HTR-8/SVneo (cell line): ENCODE measurements at places on chromosomes 12 and 14.

DNA sequence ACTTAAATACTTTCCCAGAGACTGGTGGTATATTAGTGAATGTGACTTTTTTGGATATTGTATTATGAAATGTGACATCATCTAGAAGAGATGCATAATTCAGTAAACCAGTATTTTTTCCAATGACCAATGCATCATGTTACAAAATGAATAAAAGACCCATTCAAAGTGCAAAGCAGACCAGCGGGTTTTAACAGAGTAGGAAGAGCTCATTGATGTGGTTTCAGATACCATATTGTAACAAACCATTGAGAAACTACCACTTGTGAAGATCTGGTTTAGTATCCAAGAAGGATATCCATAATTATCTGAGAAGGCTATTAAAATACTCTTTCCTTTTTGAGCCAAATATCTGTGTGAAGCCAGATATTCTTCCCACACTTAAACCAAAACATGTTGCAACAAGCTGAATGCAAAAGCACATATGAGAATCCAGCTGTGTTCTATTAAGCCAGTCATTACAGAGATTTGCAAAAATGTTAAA lies 47.7 kb downstream of the MVK start:
- no peak for DNase-seq

DNA sequence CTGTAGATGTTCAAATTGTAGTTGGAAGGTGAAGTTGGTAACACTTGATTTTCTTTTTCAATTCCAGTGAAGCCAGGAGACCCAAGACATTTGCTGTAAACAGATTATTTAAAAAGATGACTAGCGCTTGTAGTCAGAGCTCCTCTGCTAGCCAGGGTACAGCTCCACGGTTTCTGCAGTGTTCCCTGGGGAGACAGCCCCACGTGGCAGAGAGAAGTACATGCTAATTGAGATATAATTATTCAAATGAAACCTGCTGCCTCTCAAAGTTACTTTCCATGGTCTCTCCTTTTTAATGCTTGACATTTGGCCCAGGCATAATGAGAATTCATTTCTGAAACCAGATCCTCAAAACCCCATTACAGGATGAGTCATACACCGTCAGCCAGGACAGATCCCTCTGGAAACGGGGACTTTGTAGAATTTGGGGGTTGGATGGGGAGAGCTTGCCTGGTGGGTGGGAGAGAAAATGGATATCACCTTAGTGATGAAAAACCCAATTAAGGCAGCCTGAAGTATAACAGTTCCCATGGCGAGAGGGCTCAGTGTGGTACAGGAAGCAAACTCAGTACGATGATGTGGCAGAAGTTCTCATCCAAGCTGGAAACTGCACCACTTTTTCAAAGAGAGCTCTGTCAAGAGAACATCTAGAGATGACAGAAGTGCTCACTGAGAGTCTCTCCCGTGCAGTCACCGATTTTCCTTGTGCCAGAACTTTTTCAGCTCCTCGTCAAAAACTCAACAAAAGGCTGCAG lies 637.7 kb upstream of the TMEM132C start:
- no peak for DNase-seq

GRCh38 chr12:96258104-96258961 lies 64.2 kb downstream of the ELK3 start:
- DNase-seq: no peak

GRCh38 chr12:117444781-117445180 lies 83.4 kb upstream of the NOS1 start:
- DNase-seq: no peak

GRCh38 chr14:69287098-69288010 lies 27.4 kb downstream of the GALNT16 start:
- no peak for DNase-seq

DNA sequence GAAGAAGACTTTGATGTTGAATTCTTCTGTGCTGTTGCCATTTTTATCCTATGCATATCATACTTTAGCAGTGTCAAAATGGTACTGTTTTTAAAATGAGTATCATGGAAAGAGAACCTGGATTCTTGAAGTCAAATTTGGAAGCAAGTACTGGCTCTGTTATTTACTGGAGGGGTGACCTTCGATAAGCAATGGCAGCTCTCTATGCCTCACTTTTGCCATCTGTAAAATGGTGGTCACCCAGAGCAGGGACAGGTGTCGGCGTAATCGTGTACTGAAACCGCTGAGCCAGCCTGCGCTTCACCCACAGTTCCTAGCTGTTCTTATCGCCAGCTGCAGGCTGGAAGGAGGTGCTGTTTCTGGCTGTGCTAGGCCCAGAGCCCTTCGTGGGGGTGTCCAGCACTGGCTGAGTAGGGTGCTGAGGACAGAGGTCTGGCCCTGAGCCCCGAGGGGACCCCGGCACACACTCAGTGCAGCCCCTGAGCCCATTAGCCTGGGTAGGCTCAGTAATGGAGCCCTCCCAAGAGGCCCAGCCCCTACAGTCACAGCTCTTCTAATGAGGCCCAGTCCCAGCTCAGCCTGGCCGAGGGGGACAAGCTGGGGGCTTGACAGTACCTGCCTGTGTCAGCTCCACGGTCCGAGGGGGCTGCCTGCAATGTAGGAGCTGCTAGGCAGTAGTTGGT lies 183.5 kb downstream of the PHETA1 start:
- no peak for DNase-seq

DNA sequence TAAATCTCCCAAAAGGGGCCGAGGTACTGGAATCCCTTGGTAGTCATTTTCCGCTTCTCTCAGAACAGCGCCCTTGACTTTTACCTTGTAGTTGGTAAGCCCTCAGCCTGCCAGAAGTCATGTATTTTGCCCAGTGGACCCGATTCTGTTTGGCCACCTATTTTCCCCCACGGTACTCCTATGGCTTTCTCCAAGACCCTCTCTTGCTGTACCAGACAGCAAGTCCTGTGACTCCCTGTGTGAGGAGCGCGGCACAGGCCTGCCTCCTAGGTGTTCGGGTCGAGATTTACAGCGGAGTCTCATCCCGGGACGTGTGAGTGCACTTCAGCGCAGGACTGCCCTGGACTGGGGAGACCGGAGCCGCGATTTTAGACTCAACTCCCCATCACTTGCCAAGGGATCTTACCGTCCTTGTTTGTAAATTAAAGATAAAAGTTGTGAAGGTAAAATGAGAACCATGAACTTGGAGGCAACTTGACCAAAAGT lies 1.1 kb upstream of the MBD6 start:
- DNase-seq: no peak

DNA sequence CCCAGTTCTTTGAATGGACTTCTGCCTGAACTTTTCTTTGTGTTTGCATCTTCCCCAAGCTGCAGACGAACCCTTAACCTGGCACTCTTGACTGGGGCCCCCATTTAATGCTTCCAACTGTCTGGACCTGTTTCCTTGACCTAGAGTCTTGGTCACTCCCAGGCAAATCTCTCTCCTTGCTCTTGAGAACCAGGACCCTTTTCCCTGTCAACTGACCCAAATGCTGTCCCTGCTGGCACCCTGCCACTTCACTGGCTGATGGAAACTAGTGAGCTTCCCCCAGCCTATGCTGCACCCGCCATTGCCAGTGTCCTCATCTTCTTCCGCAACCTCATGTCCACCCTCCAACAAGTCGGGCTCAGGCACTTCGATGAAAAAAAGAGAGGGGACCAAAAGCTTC lies 79.5 kb downstream of the PRIMA1 start:
- DNase-seq: no peak

DNA sequence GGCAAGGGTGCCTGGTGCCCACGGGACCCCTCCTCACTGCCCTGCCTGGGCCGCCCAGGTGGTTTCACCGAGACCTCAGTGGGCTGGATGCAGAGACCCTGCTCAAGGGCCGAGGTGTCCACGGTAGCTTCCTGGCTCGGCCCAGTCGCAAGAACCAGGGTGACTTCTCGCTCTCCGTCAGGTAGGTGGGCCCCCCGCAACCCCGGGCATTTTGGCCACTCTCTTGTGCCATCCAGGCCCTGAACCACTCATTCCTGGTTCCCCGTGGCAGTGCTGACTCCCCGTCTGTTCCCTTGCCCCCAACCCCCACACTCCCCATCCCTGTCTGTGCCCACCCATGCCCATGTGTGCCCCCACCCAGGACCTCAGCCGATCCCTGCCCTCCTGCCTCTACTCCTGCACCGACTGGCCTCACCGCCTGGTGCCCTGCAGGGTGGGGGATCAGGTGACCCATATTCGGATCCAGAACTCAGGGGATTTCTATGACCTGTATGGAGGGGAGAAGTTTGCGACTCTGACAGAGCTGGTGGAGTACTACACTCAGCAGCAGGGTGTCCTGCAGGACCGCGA lies 480 bp downstream of the PTPN6 start:
- no peak for DNase-seq

- no peak for DNase-seq
These were observed 17.9 kb upstream of the AQP2 start for GRCh38 chr12:49932533-49933130.

GRCh38 chr12:13339091-13339490 lies 142.6 kb downstream of the EMP1 start:
- DNase-seq: no peak
